ENCODE measurements at places on chromosomes 5 and 9. TPM values are rescaled to one million over a fixed set of nuclear protein-coding genes. Genes with fewer than 3 reads are reported as not detected.

Gene PCDHA2
- polyA plus RNA-seq = not detected

Gene ARHGEF28
- 24.2 TPM for polyA plus RNA-seq

Gene PCDH1
- polyA plus RNA-seq = 10.0 TPM

Gene PCDHA10
- polyA plus RNA-seq = 0.06 TPM

Gene F2RL2
- polyA plus RNA-seq = not detected

Gene TAF1L
- not detected for polyA plus RNA-seq

Gene IL31RA
- polyA plus RNA-seq = 6.7 TPM

Gene CKMT2
- not detected for polyA plus RNA-seq

Gene ACTBL2
- polyA plus RNA-seq = 2.7 TPM

Gene FKTN
- 11.0 TPM for polyA plus RNA-seq

Gene ALDOB
- polyA plus RNA-seq = not detected

Gene FBXW2
- 68.3 TPM for polyA plus RNA-seq

Gene ZNF454
- polyA plus RNA-seq = 0.08 TPM

Gene ROR2
- 0.22 TPM for polyA plus RNA-seq

Gene CACNA1B
- under 0.01 TPM for polyA plus RNA-seq

Gene GZMA
- not detected for polyA plus RNA-seq

Gene PLPP7
- not detected for polyA plus RNA-seq

Gene LEAP2
- 1.2 TPM for polyA plus RNA-seq

Gene CYSRT1
- polyA plus RNA-seq = 0.80 TPM

Gene KIAA1191
- polyA plus RNA-seq = 100 TPM

Gene NR2F1-AS1
- 0.33 TPM for polyA plus RNA-seq

Gene CER1
- not detected for polyA plus RNA-seq

Gene TRIM14
- 19.8 TPM for polyA plus RNA-seq

Gene ATOX1
- 414 TPM for polyA plus RNA-seq

Gene ADAMTS12
- polyA plus RNA-seq = 0.49 TPM

Gene BTNL3
- not detected for polyA plus RNA-seq

Gene SV2C
- polyA plus RNA-seq = 0.02 TPM

Gene NTNG2
- 0.05 TPM for polyA plus RNA-seq

Gene CHD1
- polyA plus RNA-seq = 16.0 TPM

Gene SVEP1
- 0.09 TPM for polyA plus RNA-seq

Gene PDCD1LG2
- polyA plus RNA-seq = 20.2 TPM

Gene AUH
- 5.5 TPM for polyA plus RNA-seq

Gene LCN9
- polyA plus RNA-seq = not detected

Gene THG1L
- 23.4 TPM for polyA plus RNA-seq

Gene OTULINL
- polyA plus RNA-seq = 0.62 TPM

Gene PAEP
- not detected for polyA plus RNA-seq

Gene IL17B
- not detected for polyA plus RNA-seq

Gene GBGT1
- polyA plus RNA-seq = 0.54 TPM

Gene PCDHB4
- 0.05 TPM for polyA plus RNA-seq

Gene FOXD4L6
- polyA plus RNA-seq = 0.03 TPM

Gene SH3GL2
- not detected for polyA plus RNA-seq

Gene C5orf58
- not detected for polyA plus RNA-seq

Gene OTP
- not detected for polyA plus RNA-seq

Gene PKN3
- 1.3 TPM for polyA plus RNA-seq

Gene DAPK1
- 2.0 TPM for polyA plus RNA-seq

Gene PRDM9
- polyA plus RNA-seq = not detected

Gene NDUFS6
- polyA plus RNA-seq = 127 TPM

Gene CREB3
- 24.6 TPM for polyA plus RNA-seq

Gene BHMT2
- not detected for polyA plus RNA-seq

Gene HRH2
- 0.08 TPM for polyA plus RNA-seq

Gene SH3TC2
- polyA plus RNA-seq = 18.9 TPM

Data from keratinocyte (primary cell).